Cortex of kidney (tissue), 1 donor: ENCODE measurements at places on chromosomes 2 and 18.

- no peak for DNase-seq
Measured at GRCh38 chr18:57743008-57743407, 60.1 kb downstream of the ATP8B1 start.

- no peak for DNase-seq
Measured at GRCh38 chr2:74540291-74540690, 10.6 kb downstream of the HTRA2 start.

DNA sequence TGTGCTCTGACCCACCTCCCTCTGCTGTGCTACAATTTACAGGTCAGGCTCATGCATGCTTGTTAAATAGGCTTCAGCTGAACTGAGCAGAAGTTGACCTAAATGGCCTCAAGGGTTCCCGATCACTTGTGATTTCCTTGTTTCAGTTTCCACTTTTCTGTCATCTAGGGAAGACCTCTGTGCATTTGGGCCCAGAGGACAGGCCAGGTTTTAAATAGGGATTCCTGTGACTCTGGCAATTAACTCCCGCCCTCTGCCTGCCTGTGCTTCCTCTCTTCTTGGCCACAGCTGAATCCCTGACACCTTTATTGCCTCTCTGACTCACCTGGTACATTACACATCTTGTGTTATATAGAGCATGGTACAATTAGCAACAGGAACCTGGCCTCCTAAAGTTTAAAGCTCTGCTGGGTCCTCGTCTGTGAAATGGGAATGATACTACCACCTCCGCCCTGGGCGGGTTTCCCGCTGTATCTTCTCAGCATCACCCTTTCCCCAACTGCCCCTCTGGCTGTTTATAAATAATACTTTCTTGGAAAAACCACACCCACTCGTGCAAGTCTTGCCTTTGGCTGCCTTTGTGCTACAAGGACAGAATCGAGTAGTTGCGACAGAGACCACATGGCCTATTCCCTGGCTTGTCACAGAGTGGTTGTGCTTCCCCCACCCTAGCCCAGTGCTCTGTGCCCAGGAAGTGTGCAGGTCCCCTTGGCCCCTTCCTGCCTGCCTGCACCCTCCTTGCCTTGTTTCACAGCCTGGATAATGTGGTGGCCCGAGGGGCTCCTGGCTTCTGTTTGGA, 7.9 kb downstream of the CABLES1 start:
- DNase-seq: no peak

DNA sequence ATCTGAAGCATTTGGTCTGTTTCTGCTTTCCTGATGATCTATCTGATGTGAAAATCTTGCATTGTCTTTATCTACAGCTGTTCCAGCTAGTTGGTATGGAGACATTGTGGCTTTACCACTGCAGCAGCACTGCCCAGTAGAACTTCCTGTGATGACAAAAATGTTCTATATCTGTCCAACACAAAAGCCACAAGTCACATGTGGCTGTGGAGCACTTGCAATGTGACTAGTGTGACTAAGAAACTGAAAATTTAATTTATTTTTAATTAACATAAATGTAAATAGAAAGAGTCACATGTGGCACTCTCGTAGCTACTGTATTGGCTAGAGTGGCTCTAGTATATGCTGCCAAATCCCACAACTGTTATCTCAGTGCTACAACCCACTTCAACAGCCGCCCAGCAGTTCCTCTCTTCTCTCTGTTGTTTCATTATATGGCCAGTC, 425.7 kb downstream of the SETBP1 start:
- no peak for DNase-seq

GRCh38 chr2:230203110-230203676, 16.6 kb downstream of the SP110 start:
- no peak for DNase-seq

GRCh38 chr18:11134940-11135339, 14.4 kb downstream of the PIEZO2 start:
- DNase-seq: no peak

DNA sequence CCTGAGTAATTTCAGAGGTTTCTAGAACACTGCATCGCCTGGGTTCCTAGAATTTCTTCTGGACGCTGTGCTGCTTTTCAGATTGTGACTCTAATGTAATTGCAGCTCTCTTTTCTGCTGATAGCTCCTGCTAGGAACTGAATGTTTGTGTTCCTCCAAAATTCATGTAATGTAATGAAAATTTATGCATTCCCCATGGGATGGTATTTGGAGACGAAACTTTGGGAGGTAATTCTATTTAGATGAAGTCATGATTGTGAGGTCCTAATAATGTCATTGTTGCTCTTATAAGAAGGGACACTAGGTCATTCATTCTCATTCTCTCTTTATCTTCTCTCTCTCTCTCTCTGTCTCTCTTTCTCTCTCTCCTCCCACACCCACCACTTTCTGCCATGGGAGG, 223.9 kb upstream of the DOK6 start:
- no peak for DNase-seq

GRCh38 chr2:99971326-99971900, 171.0 kb downstream of the AFF3 start:
- DNase-seq: no peak

- DNase-seq: no peak
Measured at GRCh38 chr18:62867534-62867933, 152.2 kb downstream of the PHLPP1 start.

GRCh38 chr2:33264766-33265165, 211.7 kb upstream of the RASGRP3 start:
- no peak for DNase-seq
